ENCODE measurements at places on chromosomes 7 and 10. TPM values are rescaled to one million over a fixed set of nuclear protein-coding genes. Genes with fewer than 3 reads are reported as not detected.

GRCh38 chr10:38025283-38025682 is 14.8 kb downstream of the ZNF33A start:
- no peak for DNase-seq

- no peak for DNase-seq
Observed at GRCh38 chr7:21934808-21935207, 10.9 kb downstream of the CDCA7L start.

GRCh38 chr10:80356563-80356988 is at the start of the genes DYDC1 and DYDC2:
Gene DYDC1 (minus strand): TSS chr10:80356755. CDS start chr10:80352601, 4,154 bp downstream.
Gene DYDC2 (plus strand): TSS chr10:80356781. CDS start chr10:80362444, 5,663 bp downstream.
- DNase-seq: peak; percentile 30

IFIT1B gene
- 0.14 TPM for polyA plus RNA-seq

CALHM1 gene
- not detected for polyA plus RNA-seq

ZSWIM8 gene
- 26.0 TPM for polyA plus RNA-seq

- no peak for DNase-seq
Observed at GRCh38 chr7:159115601-159116501, 28.8 kb downstream of the VIPR2 start.

KDM7A gene
- polyA plus RNA-seq: 3.5 TPM

DNA sequence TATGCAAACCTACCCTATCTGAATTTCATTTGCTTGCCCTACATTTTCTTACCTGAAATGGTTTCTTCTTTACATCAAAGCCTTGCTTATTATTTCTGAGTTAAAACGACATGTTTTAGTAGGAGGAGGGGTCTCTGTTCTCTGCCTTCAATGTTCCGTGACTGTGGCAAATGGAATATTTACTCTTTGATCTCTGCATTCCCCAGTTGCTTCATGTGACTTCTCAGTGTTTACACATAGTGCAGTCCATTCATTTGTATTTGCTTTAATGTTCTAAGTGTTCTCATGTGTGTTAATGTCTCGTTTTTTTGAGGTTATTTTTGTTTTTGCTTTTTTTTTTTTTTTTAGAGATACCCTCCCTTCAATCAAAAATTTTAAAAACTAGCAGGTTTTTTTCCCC is 75.8 kb downstream of the GNAI1 start:
- DNase-seq: no peak

Data from CD8-positive, alpha-beta memory T cell (primary cell).